Heart left ventricle (tissue), 16 donors: ENCODE measurements at places on chromosomes 3 and 15.

GRCh38 chr15:66849746-66850077, 147.7 kb downstream of the SMAD6 start:
- no peak for DNase-seq

DNA sequence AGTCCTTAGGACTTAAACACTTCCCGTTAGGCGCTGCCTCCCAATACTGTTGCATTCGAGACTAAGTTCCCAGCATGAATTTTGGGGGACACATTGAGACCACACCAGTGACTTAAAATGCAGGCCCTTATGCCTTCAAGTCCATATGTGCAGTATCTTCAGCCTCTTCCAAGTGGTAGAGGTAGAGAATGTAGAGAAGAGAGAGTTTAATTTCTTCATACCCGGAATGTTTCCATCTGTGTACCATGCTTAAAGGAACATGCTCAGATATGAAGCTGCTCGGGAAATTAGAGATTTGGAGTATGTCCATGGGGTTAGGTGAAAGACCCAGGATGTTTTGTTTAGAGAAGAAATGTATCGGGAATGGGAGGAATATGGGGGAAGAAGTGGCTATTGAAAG, 12.6 kb downstream of the DUT start:
- DNase-seq = no peak

GRCh38 chr3:32143849-32144757, 37.7 kb downstream of the GPD1L start:
- no peak for DNase-seq

DNA sequence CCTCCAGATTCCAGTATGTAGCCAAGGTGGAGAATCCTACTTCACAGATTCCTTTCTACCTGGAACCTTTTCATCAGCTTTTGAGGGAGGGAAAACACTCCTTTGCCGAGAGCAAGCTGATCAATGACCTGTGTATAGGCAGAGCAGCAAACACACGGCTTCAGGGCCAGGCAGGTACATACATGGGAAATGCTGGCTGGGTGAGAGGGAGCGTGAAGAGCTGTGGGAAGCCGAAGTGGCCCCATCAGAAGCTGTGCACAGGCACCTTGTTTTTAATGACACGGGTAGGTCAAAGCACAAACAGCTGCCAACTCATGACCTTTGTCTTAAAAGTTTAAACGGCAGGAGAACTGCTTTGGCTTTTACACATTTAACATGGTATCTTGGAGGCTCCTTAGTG, 25.3 kb downstream of the STARD5 start:
- no peak for DNase-seq

DNA sequence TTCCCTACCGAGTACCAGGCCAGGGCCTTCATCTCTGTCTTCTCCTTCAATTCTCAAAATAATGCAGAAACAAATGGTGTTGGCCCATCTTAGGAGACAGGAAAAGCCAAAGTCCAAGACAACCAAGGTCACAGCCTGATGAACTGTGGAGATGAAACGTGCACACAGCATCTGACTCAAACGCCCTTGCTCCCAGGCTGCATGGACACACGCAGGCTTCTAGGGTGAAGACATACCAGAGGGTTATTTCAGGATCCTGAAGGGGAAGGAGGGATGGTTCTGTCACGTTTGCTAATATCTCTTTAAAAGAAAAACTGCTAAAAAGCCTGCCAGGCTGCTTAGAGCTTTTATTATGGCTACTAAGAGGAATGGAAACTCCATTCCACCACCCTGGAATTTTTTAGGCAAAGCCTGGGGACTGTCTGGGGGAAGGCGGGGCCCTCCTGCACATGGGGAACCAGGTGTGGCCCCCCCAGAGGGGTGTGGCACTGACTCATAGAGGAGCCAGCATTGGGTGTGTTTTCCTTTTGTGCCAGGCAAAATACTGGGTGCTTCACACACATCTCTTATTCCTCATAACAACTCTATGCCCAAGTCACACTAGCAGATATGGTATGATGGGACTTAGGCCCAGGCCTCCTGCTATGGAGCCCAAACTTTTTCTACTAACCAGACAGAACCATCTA, 62.9 kb downstream of the UMPS start:
- no peak for DNase-seq

GRCh38 chr15:63611177-63611576, 14.0 kb downstream of the FBXL22 start:
- DNase-seq = no peak

GRCh38 chr3:173584838-173585831, 187.6 kb downstream of the NLGN1 start:
- DNase-seq = peak; percentile 61

DNA sequence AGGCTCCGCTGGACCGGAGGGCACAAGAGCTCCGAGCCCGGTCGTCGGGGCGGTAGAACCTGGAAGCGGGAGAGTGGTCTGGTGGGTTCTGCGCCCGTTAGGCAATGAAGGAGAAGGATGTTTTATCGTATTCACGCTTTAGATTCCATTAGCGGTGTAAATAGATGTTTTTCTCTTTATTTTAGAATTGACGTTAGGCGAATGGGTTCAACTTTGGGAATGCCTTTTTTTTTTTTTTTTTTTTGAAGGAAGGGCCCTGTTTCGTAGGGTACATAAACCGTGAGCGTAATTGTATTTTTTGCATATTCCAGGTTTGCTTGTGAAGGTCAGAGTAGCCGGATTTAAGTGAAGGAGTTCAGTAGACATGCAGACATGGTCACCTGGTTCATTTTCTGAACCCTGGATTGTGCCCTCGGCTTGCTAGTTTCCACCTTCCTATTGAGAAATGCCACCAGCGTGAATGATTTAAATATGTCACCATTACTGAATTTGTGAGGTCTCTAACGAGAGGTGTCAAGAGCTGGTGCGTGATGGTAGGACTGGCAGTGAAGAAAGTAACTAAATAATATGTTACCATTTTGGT, 808 bp downstream of the RBM6 start:
- DNase-seq = no peak

- no peak for DNase-seq
Observed at GRCh38 chr15:50358845-50359244, 3.8 kb upstream of the GABPB1 start.

GRCh38 chr3:174110761-174111160, 713.2 kb downstream of the NLGN1 start:
- DNase-seq = no peak

- no peak for DNase-seq
Observed at GRCh38 chr3:123961508-123961856, 453 bp upstream of the CCDC14 start.

DNA sequence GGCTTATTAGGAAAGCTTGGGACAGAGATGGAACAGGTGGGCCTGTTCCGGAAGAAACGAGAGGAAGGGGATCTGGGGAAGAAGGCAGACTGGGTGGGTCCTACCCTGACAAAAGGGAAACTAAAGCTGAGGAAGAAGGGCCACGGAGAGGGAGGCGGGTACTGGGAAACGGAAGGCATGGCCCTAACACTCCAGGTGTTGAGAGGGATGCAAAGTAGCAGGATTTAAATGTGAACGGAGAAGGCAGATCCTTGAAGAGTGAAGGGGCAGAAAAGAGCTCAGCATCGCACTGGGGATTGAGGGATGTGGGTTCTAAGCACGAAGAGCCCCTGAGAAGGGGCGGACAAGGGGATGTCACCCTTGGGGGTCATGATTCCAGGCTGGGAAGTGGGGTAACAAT, 735 bp downstream of the STIMATE start:
- no peak for DNase-seq

GRCh38 chr3:177835008-177835407, 637.7 kb upstream of the TBL1XR1 start:
- DNase-seq = no peak

- DNase-seq = peak; percentile 19
Observed at GRCh38 chr3:151379083-151379734, 5.3 kb downstream of the P2RY12 start.

DNA sequence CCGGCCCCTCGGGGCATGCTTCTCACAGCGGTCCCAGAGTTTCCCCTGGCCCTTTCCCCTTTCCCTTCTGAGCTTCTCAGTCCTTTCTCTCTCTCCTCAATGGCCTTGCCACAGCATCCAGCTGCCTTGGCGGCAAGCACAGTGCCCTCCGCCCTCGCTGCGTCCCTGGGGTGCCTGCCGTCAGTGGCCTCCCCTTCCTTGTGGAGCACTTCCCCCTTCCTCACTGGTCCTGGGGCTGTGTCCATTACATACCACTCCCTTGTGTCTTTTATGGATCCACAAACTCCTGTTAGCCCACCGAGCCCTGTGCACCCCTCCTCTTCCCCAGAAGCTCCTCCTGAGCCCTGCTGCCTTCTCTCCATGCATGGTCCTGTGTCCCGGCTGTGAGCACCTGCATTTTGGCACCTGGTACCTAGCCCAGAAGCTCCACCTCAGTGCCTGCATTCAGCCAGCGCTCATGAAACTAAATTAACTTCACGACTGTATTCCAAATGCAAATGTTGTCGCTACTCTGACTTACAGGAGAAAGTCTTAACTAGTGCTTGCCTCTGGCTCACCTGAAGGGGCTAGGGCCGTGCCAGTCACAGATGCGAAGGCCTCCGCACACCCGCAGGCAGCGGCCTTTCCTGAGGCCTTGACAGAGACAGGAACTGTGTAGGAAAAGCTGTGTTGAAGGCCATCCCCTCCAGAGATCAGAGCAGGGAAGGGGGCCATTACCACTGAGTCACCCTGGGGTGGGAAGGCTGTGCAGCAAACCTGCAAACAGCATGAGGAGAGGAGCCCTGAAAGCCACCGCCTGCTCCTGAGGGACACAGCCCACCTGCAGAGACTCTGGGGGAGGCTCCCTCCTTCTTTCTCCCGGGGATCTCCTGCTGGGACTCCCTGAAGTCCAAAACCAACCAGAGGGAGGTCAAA, 19.1 kb upstream of the KLF13 start:
- DNase-seq = no peak
